ENCODE measurements at places on chromosomes 1 and 21. TPM values are rescaled to one million over a fixed set of nuclear protein-coding genes. Genes with fewer than 3 reads are reported as not detected.

- peak; percentile 3 for DNase-seq
These were observed 22.7 kb downstream of the POFUT2 start for GRCh38 chr21:45264912-45265515.

GRCh38 chr1:217253985-217254384 lies 376.9 kb downstream of the GPATCH2 start:
- DNase-seq: no peak

Gene HLX
- 2.4 TPM for total RNA-seq

DNA sequence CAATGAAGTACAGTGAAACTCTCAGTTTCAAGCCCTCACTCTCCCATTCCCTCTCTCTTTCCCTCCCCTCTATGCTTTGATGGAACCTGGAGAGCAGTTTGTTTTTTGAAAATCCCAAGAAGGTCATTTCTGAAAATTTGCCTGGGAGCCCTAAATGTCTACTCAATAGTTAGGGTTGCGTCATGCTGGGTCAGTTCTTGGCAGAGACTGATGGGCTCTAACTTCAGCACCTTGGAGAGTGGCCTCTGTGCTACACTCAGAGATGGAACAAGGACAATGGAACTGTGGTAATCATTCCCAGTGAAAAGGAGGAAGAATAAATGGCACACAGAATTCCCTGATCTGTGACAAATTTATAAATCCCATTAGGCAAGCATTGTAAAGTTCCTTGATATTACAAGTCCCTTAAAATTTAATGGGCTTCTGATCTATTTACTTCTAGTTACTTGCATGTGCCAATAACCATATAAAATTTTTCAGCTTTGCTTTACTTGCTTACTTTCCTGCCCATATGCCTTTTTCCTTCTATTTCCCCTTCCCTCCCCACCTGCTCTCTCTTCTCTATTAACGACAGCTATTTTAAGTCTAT lies 182.9 kb upstream of the KCND3 start:
- DNase-seq: no peak

Gene CRYBG2
- total RNA-seq: 0.30 TPM

GRCh38 chr1:50332941-50333594 lies 90.2 kb downstream of the DMRTA2 start:
- DNase-seq: peak; percentile 18

- DNase-seq: no peak
These were observed 35.1 kb downstream of the PIGM start for GRCh38 chr1:159996653-159997052.

Gene TSSK3
- 0.71 TPM for total RNA-seq

GRCh38 chr1:187203257-187203656 lies 374.5 kb downstream of the PLA2G4A start:
- DNase-seq: no peak
